Hypothalamus (tissue), 51 donors: ENCODE measurements at places on chromosomes 2 and 18.

- no peak for DNase-seq
These were observed 246.8 kb downstream of the HDAC4 start for GRCh38 chr2:239153806-239154591.

GRCh38 chr2:88180605-88181240, 10.6 kb downstream of the THNSL2 start:
- no peak for DNase-seq

DNA sequence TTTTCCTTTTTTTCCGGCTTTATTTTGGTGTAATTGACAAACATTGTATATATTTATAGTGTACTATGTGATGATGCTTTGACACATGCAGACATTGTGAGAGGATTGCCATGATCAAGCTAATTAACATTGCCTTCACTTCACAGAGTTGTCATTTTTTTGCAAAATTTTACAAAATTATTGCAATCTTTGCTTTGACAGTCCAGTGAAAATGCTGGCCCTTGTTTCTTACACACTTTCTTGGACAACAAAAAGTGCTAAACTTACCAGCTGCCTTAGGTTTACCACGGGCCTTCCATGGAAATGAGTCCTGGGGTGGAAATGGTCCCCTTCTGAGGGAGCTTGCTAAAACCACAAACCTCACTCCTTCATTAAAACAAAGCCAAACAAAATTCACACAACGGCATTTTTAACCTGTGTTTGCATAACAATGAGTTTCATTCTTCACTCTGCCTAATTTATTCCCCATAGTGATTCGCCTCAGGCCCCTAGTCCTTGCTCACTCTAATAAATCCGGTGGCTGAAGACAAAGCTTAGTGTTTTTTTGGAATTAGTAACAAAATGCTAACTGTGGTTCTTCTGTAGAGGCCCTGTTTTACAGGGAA, 32.2 kb downstream of the LINC00305 start:
- no peak for DNase-seq

GRCh38 chr2:9650119-9650821, 19.5 kb upstream of the YWHAQ start:
- no peak for DNase-seq

- DNase-seq = no peak
These were observed 128.8 kb downstream of the CERS6 start for GRCh38 chr2:168584911-168585310.

DNA sequence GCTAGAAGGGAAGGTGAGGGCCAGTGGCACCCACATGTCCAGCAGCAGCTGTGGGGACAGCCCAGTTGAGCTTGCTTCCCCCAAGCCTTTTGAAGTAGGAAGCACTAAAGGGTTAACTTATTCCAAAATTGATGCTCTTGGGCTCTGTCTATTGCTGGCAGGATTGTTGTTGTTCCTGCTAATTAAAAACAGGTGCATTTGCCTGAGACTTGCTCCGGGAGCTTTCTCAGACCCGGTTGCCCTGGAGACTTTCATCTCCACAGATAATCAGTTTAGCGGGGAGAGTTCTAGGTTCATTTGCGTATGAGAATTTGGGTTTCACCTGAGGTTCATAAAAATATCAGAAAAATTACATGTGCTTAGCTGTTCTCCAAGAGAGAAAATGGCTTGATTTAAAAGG, 277.3 kb downstream of the LRATD1 start:
- DNase-seq = no peak

DNA sequence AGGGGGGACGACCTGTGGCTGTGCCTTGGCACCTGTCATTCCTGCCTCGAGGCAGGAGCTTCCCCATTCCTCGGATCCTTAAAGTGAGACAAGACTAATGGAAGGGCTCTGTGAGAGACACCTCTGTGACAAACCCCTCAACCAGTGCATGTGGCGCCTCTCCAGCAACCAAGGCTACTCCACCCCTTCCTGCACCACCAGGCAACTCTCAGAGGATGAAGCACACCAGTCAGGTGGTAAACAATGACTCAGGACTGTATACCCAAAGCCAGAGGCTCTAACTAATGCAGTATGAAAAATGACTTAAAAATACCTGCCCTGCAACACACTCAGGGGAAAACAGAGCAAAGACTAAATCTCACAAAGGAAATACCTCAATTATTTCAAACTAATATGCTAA, 136.9 kb downstream of the UXS1 start:
- no peak for DNase-seq

GRCh38 chr18:48893061-48893607, 57.6 kb downstream of the SMAD7 start:
- DNase-seq = no peak

- no peak for DNase-seq
These were observed 358 bp downstream of the USP37 start for GRCh38 chr2:218567797-218568189.

DNA sequence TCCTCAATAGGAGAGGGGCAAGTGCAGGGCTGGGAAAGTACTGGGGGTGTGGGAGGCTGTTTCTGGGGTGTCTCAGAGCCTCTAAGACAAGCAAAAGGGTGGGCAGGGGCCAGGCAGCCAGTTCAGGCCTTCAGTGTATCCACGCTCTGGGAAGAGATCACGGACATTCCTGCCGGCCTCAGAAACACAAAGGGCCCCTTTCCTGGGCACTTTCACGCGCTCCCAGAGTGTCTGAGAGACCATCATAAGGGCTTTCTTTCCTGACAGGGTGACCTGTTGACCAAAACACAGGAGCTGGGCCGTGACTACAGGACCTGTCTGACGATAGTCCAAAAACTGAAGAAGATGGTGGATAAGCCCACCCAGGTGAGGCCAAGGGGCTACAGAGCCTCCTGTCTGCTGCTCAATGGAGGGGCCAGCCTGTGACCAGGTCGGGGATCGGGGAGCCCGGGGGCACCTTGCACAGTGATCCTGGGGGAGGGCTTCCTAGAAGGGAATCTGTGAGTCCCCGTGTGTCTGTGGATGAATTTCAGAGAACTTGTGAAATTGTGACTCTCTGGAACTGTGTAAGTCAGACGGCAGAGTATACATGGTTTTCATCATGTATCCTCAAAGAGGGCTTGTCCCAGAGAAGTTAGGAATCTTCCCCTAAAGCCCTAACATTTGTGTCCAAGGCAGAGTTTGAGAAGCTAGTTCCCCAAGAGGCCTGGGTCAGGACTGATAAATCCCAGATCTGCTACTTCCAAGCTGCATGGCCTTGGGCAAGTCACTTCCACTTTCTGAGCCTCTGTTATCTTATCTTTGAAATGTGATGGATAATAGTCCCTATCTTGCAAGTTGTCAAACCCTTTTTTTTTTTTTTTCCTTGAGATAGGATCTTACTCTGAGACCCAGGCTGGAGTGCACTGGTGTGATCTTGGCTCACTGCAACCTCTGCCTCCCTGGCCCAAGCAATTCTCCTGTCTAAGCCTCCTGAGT, 1.8 kb downstream of the GNLY start:
- no peak for DNase-seq

DNA sequence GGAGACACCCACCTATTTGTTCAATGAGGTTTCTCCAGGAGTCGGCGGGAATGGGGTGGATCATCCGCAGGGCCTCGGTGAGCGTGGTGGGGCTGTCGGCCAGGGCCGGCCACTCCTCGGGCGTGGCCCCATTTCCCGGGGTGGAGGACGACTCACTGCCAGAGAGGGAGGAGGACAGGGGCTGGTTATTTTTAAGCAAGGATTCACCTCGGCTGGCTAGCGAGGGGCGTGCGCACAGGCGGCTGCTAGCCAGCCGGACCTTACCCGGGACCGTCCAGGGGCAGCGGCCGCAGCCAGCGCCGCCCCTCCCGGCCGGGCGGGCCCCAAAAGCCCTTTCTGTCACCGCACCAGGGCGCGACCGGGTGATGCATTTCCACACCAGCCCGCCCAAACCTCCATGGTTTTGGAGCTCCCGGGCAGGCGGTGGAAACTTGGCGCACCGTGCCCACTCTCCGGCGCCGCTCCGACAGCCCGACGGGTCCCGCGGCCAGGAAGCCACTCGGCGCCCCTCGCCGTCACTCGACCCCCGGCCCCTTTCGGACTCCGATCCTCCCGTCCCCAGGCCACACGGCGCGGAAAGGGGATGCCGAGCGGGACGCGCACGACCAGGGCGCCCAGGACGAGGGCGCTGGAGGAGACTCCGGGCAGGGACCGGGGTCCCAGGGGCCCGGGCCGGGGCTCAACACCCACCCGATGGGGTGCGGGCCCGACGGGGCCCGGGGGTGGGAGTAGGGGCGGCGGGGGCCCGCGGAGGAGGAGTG, 57.1 kb downstream of the SNORC start:
- peak; percentile 5 for DNase-seq

DNA sequence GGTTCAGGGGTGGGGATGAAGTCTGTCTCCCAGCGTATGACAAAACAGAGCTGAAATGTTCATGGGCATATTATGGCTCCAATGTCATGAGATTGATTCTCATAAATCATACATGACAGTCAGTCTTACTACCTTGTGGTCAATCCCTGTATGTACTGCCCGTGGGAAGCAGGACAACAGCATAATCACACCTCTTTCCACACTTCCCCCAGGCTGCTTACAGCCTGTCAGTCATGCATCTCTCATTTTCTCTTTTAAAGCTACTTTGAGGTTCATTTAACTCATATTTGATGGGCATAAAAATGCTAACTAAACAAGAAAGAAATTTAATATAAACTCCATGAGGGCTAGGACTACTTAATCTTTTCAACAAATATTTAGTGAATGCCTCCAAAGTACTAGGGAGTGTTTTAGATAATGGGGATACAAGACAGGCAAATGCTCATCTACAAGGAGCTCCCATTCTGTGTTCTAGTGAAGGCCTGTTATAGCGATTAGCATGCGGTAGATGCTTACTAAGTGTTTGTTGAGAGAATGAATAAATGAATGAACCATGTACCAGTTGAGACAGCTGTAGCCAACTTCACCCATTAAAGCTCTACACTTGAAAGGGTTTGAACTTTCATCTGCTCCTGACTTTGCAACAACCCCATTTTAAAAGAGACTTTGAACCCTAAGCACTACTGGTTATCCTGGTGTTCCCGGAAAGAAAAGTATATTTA, 89.1 kb downstream of the ALPK2 start:
- DNase-seq = no peak

DNA sequence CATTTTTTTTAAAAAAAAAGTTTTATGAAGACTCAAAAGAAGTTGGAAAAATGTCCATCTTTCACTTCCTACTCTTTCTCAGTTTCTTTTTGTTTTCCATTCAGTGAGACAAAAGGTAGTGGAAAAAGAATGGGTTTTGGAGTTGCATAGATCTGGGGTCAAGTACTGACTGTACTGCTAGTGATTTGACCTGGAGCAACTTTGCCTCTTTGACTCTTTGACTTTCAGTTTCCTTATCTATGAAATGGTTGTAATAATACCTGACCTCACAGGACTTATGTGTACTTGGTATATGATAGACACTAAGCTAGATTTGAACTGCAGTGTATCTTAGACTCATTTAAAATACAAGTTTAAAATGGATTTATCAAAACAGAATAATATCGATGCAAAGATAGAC, 3.5 kb upstream of the KCNE4 start:
- no peak for DNase-seq

GRCh38 chr2:68837164-68837860, 33.9 kb downstream of the BMP10 start:
- DNase-seq = no peak

GRCh38 chr18:78527984-78528383, 451.6 kb upstream of the SALL3 start:
- no peak for DNase-seq

DNA sequence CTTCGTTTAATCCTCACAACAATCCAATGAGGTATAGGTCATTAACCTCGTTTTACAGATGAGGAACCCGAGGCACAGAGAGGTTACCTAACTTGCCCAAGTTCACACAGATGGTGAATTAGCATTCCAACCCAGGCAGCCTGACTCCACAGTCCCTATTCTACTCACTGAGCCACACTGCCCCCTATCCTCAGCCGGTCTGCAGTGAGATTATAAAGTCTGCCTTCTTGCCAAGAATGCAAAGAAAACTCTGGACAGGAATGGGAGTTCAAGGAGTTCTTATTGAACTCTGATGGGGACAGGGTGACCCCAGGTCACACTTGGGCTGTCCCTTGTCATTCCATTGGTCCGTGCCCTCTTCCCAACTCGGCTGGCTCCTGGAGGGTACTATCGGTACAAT, 118.1 kb upstream of the MSH6 start:
- no peak for DNase-seq

GRCh38 chr2:186992597-186992996, 143.6 kb upstream of the ZSWIM2 start:
- DNase-seq = no peak

DNA sequence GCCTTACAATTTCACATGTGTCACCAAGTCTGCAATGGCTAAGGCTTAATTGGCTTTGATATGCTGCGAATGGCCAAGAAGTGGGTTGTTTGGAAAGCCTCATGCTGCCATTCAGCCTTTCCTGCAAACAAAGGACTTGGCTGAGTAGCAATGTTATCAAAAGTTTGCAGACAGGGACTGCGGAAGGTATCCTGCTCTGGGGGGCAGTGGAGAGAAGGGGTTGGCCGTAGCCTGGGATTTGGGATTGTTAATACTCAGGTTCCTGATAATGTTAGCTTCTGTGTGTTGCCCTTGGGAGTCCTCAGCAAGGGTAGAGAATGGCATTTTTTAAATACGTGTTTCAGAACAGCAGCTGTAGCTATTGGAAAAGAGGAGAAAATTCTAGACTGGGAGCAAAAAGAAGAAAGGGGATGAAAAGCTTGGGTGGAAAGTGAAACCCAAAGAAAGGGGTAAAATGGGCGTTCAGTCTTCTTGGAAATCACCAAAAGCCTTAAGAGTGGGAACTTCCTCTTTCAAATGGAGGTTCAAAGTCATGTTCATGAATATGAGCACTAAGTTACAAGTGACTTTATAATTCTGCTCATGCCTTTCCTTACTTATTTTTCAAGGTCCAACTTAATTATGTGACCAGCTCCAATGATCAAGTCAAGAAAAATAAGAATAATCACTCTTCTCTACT, 325.1 kb downstream of the RNF144A start:
- no peak for DNase-seq

DNA sequence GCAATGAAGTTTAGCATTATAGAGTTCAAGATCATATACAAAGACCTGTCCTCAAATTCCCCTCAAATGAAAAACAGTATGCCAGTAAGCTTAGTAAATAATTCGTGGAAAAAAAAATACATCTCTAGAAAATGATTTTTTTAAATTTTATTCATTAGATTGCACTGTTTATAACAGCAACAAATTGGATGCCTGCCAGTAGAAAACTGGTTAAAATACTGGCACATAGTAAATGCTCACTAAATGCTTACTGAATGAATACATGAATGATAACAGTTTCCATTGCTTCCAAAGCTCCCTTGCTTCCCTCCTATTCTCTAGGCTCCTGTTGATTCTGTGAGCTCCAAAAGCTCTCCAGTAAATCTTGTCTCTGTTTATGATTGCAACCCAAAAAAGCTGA, 25.5 kb upstream of the SEH1L start:
- DNase-seq = no peak

GRCh38 chr2:164068063-164068462, 332.3 kb upstream of the FIGN start:
- DNase-seq = no peak
